Lower leg skin (tissue), 4 donors: ENCODE measurements at places on chromosomes 16 and 17.

DNA sequence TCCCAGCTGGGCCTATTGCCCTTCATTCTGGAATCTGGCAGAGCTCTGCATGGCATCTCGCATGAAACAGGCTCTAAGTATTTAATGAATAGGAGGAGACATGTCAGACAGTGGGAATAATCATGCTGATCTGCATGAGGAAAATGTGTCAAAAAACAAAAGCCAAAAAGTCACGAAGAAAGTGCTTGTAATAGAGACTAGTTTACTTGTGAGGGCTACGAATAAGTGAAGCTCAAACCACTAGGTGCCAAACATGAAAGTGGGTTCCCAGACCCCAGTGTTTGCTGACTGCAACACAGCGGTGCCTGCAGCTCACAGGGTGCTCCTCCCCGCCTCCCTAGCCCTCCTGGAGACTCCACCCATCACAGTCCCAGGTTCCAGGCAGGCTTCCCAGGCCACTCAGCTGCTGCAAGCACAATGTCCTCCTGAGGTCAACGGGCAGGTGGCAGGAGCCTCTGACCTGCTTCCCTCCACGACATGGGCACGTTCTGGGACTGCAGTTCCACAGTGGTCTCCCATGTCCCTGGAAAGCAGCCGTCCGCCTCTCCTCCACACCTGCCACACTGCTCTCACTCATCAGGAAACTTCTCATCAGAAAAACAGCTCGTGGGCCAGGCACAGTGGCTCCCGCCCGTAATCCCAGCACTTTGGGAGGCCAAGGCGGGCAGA, 96.5 kb downstream of the ANKRD11 start:
- no peak for DNase-seq

DNA sequence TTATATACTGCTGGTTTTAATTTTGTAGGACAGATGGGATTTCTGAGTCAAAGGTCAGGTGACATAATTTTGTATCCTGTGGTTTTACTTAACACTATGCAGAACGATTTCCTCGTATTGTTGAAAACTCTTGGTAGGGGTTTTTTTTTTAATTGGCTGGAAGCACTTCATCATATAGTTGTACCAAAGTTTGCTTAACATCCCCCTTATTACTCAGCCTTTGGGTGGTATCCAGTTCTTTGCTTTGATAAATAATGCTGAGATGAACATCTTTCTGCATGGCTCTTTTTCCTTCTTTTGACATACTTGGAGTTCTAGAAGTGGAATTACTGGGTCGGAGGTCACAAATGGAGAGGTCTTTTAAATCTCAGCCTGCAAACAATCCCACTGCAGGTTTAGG, 419.1 kb downstream of the MAF start:
- DNase-seq = no peak

DNA sequence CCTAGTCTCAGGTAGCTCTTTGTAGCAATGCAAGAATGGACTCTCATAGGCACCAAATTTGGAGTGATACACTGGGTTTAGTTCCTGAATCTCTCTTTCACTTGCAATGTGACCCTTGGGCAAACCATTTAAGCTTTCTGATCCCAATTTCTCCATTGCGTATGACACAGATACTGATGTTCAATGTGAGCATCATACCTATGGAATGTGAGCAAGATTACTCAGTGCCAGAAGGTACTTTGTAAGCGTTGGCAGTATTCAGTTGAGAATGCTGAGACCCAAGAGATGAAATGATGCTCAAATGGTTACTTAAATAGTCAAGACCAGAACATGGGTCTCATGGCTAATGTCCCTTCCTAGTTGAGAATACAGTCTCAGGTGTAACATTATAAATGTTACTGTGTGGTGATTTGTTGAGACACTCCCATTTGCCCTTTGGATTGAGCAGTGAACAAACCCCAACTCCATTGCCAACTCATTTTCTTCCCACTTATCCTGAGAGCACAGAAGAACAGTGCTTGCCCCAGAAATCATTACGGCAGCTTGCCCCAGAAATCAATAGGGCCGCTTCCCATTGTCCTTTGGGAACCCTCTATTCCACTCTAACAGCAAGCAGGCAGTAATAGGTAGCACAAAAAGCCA, 134.1 kb downstream of the SOX9 start:
- DNase-seq = no peak

DNA sequence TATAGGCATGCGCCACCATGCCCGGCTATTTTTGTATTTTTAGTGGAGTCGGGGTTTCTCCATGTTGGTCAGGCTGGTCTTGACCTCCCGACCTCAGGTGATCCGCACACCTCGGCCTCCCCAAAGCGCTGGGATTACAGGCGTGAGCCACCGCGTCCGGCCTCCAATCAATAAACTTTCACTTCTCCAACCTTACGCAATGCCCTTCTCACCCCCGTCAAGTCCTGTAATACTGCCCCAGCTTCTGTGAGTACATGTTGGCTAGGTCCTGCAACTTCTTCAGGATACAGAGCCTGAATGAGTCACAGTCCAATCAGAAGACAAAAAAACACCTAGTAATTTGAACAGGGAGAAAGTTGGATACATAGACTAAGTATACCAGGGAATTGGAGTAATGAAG, 47.1 kb upstream of the PHOSPHO1 start:
- no peak for DNase-seq

DNA sequence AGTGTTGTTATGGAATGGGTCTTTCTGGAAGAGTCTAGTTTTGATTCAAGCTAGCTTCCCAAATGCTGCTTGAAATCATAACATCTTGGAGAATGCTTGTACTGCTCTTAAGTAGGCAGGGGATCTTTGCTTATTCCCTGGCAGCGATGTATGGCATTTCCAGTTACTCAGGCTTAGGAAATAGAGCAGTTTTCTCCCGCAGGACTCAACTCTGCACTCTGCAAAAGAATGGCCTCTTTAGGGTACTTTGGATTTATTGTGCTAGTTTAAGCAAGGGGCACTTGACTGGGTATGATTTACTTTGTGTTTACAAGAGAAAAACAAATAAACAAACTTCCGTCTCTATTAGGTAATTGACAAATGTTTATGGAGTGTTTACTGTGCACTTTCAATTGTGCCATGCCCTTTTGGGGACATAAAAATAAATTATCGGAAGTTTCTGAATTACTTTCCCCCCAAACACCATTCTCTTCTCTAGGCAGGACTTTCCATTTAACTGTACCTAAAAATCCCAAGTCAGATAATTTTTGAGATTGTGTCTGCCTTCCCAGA, 164.0 kb downstream of the MAP2K6 start:
- DNase-seq = no peak

DNA sequence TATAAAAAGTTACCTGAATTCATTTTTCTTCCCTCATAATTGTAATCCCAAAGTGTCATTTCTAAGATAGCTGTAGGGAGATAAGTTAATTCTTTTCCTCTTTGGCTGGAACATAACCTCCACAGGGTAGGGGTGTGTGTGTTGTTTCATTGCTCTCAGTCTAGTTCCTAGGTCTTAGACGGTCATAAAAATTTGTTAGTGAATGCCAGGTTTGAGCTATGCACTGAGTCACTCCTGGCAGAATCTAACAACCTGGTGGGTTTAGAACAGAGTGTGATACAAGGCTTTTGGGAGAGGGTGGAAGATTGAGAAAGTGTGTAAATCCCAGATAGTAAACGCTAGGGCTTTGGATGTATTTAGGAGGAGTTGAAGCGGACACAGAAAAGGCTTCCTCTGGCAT, 894 bp upstream of the PHKG2 start:
- DNase-seq = no peak

DNA sequence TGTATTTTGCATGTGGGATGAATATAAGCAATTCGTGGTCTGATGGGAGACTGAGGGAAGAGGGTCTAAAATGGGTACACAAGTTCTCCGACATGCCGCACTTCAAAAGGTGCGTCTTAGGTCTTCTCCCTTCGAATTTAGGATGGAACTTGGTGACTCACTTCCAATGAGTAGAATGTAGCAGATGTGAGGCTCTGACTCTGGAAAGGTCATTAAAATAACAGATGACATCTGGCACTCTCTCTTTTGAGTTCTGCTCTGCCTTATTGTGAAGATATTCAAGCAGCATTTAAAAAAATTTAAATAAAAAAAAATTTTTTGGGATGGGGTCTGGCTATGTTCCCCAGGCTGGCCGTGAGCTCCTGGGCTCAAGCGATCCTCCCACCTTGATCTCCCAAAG, 92.7 kb downstream of the TMEM100 start:
- no peak for DNase-seq
